ENCODE measurements at places on chromosomes 11 and 22.

- DNase-seq: no peak
Observed at GRCh38 chr11:67442504-67443404, 522 bp downstream of the CORO1B start.

- DNase-seq: no peak
Observed at GRCh38 chr11:66470015-66470414, 3.3 kb downstream of the PELI3 start.

GRCh38 chr11:32006799-32007388 lies 84.0 kb upstream of the RCN1 start:
- DNase-seq: peak; percentile 13

GRCh38 chr11:46170797-46171196 lies 49.5 kb upstream of the PHF21A start:
- no peak for DNase-seq

DNA sequence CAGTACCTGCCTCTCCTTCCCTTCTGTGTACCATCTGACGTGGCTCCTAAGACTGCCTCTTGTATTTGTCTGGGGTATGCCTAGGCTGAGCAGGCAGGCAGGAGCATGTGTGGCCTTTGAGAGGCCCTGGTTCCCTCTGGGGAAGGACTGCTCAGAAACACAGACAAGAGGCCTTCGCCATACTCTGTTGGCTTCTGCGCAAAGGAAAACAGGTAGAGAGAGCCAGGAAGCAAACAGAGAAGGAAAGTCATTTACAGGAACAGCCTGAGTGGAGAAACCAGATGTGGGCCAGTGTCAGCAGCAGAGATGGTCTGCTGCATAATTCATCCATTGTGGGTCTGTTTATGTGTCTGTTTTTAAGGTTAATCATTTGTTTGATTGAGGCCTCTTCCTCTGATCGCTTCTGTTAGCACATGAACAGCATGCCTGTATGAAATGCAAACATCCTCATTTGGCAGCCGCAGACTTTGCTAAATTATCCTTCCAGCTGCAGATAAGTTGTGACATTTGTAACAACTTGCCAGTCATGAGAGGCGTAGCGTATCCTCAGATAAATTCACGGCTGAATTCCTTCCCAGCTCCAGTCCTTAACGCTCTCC lies 119.4 kb downstream of the GALNT18 start:
- no peak for DNase-seq

DNA sequence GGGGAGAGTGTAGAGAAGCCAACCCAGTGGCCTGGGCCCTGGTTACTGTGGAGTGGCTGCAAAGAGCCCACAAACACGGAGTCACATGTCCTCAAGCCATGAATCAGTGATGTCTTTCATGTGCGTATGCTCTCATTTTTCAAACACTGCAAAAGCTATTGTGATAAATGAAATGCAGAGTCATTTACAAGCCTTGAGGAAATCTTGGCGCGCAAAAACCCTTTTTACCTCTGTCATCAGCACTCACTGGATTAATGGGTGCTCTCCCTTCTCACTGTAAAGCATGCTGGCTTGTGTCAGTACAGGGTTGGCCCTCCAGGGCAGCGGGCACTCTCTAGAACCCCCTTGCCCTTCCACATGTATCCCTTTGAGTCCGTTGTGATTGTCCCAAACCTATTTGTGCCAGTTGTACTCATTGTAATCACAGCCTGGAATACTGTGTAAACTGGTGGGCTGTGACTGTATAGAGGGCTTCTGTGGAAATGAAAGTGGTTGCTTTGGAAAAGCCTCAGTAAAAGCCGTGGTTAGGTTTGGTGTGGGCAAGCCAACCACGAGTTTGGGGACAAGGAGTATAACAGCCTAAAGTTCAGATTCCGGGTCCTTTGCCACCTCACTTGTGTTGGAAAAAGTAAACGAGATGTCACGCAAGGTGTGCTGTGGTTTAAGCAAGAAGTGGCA lies 10.4 kb downstream of the GNAZ start:
- peak; percentile 14 for DNase-seq

- DNase-seq: no peak
Observed at GRCh38 chr22:46250783-46251125, 661 bp upstream of the CDPF1 start.

- DNase-seq: no peak
Observed at GRCh38 chr11:117862019-117862725, 14.3 kb downstream of the FXYD6 start.

Data from midbrain (tissue), 1 donor.